ENCODE measurements at places on chromosomes 1 and 21.

- DNase-seq: no peak
Measured at GRCh38 chr1:21308847-21309652, 18.8 kb upstream of the ECE1 start.

GRCh38 chr1:183293241-183293640, 107.2 kb downstream of the LAMC2 start:
- no peak for DNase-seq

GRCh38 chr21:36773995-36774394, 75.1 kb downstream of the SIM2 start:
- no peak for DNase-seq

GRCh38 chr1:24769656-24770651, 24.7 kb downstream of the CLIC4 start:
- DNase-seq: no peak

DNA sequence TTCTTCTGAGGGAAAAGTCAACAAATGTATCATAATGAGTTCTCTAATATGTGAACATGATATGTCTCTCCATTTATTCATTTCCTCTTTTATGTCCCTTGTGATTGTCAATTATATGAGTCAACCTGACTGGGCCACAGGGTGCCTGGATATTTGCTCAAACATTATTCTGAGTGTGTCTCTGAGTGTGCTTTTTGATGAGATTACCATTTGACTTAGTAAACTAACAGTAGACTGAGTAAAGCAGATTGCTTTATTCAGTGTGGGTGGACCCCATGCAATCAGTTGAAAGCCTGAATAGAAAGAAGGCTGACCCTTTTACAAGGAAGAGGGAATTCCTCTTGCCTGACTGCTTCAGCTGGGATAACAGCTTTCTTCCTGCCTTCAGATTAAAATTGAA, 142.6 kb downstream of the SLC35F3 start:
- no peak for DNase-seq

DNA sequence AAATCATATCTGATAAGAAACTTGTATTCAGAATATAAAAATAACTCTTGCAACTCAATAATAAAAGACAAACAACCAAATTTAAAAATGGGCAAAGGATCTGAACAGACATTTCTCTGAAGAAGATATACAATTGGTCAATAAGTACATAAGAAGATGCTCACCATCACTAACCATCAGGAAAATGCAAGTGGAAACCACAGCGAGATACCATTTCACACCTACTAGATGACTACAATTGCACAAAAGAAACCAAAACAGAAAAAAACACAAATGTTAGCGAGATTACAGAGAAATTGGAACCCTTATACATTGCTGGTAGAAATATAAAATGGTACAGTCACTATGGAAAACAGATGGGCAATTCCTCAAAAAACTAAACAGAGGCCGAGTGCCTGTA, 11.5 kb upstream of the ZNF683 start:
- no peak for DNase-seq

GRCh38 chr1:237712082-237712481, 178.6 kb downstream of the ZP4 start:
- DNase-seq: no peak

DNA sequence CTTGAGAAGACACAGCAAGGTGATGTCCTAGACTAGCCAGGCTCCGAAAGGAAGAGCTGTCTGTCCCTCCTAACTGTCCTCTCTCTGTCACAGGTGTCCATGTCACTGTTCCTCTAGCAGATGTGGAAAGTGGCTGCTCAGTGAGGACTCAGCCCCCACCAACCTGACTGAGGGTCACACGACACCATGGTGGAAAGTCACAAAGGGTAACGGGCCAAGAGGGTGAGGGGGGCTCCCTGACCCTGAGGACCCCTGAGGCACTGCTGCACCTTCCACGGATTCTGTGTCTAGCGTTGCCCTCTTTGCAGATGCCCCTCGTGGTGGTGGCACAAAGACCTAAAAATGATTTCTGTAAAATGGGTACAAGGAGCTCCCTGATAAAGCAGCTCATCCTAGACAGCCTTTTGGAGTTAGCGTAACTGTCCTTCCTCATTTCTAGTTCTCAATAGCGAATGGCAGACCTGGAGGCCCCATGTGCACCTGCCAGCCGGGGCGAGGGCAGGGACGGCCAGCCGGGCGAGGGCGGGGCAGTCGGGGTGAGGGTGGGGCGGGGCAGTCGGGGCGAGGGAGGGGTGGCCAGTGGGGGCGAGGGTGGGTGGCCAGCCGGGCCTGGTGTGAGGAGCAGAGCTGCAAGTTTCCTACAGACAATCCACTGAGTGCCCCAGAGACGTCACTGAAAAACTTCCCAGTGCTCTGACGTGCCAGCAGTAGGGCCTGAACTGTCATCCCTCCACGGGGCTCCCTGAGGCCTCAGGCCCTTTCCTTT, 23.4 kb downstream of the POFUT2 start:
- DNase-seq: peak; percentile 8

DNA sequence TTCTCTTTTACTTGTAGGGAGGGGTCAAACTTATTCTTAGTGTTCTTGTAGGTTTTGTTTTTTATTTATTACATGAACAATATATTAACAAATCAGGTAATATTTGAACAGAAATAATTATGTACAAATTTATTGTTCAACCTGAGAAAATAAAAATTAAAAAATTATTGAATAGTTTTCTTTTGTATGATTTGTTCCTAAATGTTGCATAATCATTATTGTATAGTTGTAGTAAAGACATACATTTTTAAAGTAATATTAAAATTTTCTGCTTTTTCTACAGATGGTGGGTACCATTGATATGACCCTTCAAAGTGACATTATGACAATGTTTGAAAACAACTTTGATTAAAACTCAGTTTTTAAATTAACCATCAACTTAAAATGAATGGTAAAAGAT, 15.9 kb upstream of the EPHX4 start:
- DNase-seq: no peak

GRCh38 chr1:3568815-3569435, 42.4 kb downstream of the MEGF6 start:
- no peak for DNase-seq

GRCh38 chr1:10693497-10694273, 102.8 kb downstream of the CASZ1 start:
- no peak for DNase-seq

- no peak for DNase-seq
Measured at GRCh38 chr1:246632281-246633168, 66.3 kb downstream of the CNST start.

GRCh38 chr1:33364565-33364918, 43.6 kb upstream of the A3GALT2 start:
- DNase-seq: no peak

DNA sequence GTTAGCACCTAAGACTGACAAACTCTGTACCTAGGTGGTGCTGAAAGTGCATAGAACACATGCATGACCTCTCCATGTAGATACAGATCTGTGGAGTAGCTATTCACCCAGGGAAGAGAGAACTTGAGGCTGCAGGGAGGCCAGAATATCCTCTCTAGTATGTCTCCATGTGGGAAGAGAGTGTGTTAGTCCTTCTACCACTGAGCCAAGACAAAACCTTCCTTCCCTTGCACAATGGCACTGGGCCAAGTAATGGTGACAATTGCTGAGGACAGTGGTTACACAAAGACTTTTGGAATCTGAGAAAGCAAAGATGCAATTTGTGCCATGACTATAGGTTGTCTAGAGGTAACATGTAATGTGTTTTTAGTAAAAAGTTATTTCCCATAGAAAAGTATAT, 52.3 kb downstream of the C1orf198 start:
- peak; percentile 6 for DNase-seq

DNA sequence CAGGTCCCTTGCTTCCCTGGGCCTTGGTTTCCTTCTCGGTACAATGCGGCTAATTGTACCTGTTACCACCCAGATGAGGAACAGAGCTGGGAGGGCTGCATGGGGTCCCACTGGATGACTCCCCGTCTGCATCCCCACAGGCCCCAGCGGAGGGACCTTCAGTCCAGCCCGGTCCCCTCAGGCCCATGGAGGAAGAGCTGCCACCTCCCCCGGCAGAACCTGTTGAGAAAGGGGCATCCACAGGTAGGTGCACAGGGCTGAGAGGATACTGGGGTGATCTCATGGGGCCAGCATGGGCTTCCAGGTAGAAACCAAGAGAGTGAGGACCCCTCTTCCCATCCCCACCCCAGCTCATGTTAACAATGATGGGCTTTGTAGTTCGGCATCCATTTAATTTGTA, 9.8 kb downstream of the FBLIM1 start:
- DNase-seq: no peak

- DNase-seq: no peak
Measured at GRCh38 chr1:228094432-228095016, 8.6 kb downstream of the C1orf35 start.

DNA sequence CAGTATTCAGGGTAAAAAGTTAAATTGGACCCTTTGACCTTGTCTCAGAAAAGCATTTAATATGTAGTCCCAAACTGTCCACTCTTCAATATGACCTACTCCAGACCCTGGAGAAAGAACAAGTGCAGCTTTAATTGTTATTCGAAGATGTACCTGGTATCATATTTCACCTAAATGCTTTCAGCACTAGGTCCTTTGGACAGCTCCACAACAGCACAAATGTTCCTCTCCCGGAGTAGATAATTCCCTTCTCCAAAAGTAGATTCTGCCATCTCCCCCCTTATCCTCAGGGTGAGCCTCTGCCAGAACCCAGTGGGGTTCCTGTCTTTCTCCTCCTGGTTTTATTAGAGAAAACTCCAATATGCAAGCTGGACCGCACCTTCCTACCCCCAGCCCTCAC, 104.5 kb upstream of the AJAP1 start:
- DNase-seq: no peak

DNA sequence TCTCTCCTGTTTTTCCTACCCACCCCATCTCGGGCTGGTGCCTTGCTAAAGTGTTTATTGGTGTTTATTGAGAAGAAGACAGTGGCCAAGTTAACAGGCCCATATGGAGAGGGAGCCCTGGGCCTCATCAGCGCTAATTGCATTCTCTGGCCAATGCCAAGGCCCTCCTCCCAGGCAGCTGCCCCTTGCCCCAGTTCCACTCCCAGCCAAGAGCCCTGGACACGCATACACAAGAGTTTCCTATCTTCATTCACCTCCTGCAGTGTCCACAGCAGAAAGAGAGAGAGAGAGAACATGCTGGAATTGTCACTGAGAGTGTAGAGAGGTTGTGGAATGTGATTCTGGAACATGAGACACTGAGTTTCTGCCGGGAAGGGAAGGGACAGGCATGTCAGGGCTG, 25.4 kb upstream of the VWA5B1 start:
- no peak for DNase-seq

DNA sequence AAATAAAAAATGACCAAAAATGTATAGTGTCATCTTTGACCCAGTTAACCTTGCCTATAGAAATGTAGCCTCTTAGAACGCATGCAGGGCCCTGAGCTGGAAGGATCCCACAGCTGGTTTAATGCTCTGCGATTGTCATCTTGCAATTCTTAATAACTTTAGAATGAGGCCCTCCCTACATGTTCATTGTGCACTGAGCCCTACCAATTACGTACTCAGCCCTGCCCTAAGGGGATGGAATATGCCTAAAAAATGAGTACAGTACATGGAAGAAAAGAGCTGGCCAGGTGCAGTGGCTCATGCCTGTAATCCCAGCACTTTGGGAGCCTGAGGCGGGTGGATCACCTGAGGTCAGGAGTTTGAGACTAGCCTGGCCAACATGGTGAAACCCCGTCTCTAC, 57.8 kb upstream of the BCAR3 start:
- no peak for DNase-seq

- no peak for DNase-seq
Measured at GRCh38 chr21:33042812-33043211, 17.1 kb downstream of the OLIG2 start.

GRCh38 chr1:68812333-68812732, 315.5 kb upstream of the DEPDC1 start:
- no peak for DNase-seq

DNA sequence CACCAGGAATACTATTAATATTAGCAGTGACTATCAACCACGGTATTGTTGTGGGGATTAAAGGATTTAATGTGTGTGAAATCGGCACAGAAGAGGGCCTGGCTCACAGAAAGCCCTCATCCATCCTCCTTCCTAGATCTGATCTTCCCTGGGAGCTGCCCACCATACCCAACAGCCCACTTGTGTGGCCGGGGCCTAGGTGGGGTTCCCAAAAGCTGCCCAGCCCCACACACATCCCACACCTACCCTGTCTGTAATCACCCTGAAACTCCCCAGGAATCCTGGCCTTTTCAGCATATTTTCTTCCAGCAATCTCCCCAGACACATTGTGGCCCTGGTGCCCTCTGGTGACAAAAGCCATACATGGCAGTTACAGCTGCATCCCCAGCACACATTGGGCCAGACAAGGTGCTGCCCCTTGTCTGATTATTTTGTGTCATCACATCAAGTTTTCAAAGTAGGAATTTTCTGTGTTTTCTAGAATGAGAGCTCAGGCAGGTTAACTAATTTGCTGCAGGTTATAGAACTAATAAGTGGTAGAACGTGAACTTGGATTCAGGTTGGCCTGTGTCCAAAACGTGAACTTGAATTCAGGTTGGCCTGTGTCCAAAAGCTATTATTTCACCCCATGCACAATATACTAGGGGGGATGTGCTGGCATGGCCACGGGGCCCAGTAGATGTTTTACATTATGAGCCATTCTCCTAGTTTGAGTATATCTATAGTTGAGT, 5.3 kb upstream of the SLC6A9 start:
- DNase-seq: peak; percentile 65

DNA sequence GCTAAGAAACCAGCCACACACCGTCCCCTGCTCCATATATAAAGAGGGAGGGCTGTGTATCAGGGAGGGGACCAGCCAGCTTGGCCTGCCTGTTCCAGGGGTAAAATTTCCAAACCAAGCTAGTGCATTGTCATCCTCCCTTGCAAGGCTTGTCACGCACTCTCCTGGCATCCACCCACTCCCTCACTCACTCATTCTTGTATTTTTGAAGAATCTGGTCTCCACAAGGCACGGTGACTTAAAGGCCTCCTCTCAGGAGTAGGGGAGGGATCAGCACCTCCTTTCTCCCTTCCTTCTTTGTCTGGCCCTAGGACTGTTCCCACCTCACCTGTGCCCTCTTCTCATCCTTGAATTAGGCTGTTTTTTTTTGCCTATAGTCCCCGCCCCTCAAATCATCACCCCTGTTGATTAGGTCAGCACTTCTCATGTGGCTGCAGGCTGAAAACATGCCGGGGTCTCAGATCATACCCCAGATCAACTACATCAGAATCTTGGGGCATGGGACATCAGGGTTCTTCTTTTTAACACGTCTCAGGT, 5.0 kb downstream of the ABCA4 start:
- DNase-seq: no peak

- no peak for DNase-seq
Measured at GRCh38 chr21:34201001-34201400, 127.6 kb downstream of the MRPS6 start.

DNA sequence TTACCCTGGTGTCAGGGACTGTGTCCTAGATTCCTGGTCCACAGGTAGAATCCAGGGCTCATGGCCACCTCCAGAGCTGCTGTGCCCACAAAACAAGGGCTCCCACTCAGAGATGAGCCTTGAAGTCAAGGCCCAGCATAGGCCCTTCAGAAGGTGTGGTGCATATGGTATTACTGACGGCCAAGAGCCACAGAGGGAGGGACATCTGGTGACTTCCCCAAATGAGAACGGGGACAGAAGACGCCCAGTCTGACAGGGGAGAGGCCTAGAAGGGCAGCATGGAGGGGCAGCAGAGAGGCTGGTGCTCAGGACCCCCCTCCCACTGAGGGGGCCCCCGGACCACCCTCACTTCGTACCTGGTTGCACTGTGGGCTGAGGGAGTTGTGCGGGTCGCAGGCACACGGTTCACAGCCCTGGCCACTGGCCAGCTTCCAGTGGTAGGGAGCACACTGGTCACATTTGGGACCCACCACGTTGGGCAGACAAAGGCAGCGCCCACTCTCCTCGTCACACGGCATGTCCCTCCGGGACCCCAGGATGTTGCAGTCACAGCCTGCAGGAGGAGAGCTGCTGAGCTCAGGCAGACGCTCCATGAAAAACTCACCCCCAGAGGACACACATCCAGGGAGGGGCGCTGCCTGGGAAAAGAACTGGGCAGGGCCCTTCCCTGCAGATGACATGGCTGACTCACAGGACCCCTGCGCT, 25.0 kb downstream of the LAMB3 start:
- DNase-seq: no peak
